ENCODE measurements at places on chromosomes 3 and 15.

- no peak for DNase-seq
Observed at GRCh38 chr15:66027268-66027805, 158.0 kb downstream of the RAB11A start.

DNA sequence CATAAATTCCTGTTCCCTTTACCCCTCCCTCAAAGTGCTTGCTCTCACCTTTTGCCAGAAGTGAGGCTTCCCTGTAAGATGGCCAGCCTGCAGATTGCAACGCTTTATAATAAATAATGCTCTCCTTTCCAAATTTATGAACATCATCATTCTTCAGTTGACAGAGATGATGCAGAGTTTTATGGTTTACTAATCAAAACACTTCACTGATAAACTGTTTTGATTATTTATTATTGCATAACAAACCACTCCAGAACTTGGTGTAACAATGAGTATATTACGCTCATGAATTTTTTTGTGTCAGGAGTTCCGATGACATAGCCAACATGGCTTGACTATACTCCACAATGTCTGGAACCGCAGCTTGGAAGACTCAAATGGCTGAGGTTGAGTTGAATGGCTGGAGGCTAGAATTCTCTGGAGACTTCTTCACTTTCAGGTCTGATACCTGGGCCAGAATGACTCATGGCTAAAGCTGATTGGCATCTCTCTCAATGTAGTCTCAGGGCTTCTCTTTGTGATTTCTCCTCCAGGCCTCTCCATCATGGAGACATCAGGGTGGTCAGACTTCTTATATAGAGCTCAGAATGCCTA is 27.3 kb upstream of the TGFBR2 start:
- no peak for DNase-seq

- DNase-seq, result no peak
Observed at GRCh38 chr3:66486202-66486601, 14.6 kb downstream of the LRIG1 start.

GRCh38 chr3:126450744-126451143 is 24.9 kb downstream of the ZXDC start:
- DNase-seq, result no peak

DNA sequence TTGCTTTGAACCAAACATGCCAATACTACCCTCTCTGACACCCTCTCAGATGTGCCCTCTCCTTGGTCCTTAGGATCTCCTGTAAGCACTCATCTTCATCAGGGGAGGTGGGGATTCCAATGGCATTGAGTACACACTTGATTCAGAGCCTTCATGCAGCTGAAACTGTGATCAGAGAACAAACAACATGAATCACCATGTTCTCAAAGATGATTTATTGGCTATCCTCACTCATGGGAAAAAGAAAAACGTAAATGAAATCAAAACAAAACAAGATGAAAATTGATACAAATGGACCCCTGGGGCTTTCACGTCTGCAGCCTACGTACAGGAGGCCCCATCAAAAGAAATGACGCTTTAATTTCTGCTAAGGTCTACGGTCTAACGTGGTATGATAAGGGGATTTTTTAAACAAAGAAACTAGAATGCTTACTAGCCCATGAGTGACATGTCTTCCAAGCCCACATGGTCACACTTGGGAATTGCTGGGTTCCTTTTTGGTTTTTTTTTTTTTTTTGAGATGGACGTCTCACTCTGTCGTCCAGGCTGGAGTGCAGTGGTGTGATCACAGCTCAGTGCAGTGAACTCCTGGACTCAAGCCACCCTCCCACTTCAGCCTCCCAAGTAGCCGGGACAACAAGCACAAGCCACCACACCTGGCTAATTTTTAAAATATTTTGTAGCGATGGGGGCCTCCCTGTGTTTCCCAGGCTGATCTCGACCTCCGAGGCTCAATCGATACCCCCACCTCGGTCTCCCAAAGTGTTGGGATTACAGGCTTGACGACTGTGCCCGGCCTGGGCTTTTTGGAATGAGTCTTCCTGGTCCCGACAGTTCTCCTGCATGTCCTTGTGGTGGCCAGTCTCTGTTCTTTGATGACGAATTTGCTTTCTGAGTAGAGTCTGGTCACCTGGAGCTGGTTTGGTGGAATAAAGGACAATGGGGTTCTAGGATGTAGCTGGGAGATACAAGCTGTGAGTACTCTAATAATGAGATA is 202.6 kb downstream of the XXYLT1 start:
- no peak for DNase-seq

DNA sequence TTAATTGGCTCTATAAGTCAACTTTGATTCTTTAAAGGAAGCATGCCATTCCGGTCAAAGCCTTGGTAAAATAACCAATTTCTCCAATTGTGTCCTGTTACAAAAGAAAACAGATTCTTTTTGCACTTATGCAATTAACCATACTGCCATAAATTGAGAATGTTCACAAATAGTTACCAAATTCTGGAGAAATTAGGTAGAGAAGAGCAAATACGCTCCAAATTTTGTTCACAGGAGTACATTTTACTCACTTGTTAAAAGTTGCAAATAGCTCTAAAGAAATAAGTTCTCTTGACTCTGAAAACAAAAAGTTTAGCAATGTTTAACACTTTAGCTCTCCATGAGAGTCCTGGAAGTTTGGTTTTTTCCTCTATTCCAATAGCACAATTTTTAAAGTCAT is 11.1 kb downstream of the MAGEF1 start:
- DNase-seq, result no peak

- DNase-seq, result no peak
Observed at GRCh38 chr3:30690199-30690598, 83.8 kb downstream of the TGFBR2 start.

GRCh38 chr3:80439490-80439889 is 671.7 kb upstream of the ROBO1 start:
- no peak for DNase-seq

DNA sequence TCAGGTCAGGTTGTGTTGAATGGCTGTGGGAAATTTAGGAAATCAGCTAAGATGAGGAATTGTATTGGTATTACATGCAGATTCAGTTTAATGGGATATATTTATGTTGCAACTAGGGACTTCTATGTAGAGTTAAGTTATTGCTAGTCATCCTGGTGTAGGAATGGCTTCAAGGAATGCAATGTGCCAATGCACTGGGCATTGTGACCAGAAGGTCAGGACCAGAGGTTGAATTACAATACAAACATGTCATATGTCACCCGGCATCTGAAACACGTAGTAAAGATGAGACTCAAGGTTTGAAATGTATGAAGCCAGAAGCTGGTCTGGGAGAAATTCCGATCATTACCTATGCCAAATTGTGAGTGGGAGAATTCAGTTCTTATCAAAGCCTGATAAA is 11.7 kb upstream of the GAP43 start:
- DNase-seq, result no peak

DNA sequence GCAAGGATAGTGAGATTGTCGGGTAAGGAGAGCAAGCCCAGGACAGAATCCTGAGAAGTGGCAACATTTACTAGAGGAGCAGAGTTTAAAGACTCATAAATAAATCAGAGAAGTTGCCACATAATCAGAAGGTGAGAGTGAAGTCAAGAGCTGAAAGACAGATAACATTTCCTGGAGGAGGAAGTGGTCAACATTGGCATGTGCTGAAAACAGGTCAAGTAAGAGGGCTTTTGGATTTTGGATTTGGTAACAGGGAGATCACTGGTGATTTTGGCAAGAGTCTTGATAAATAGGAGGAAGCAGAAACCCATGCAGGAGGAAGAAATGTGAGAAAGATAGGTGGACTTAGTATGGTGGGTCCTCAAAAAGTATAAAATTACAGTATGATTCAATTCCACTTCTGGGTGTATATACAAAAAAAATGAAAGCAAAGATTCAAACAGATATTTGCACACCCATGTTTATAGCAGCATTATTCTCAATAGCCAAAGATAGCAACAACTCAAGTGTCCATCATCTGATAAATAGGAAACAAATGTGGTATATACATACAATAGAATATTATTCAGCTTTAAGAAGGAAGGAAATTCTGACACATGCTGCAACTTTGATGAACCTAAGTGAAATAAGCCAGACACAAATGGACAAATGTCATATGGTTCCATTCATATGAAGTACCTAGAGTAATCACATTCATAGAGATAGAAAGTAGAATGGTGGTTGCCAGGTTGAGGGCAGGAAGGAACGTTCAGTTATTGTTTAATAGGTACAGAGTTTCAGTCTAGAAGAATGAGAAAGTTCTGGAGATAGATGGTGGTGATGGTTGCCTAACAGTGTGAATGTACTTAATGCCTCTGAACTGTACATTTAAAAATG is 27.3 kb upstream of the MBNL1 start:
- no peak for DNase-seq

DNA sequence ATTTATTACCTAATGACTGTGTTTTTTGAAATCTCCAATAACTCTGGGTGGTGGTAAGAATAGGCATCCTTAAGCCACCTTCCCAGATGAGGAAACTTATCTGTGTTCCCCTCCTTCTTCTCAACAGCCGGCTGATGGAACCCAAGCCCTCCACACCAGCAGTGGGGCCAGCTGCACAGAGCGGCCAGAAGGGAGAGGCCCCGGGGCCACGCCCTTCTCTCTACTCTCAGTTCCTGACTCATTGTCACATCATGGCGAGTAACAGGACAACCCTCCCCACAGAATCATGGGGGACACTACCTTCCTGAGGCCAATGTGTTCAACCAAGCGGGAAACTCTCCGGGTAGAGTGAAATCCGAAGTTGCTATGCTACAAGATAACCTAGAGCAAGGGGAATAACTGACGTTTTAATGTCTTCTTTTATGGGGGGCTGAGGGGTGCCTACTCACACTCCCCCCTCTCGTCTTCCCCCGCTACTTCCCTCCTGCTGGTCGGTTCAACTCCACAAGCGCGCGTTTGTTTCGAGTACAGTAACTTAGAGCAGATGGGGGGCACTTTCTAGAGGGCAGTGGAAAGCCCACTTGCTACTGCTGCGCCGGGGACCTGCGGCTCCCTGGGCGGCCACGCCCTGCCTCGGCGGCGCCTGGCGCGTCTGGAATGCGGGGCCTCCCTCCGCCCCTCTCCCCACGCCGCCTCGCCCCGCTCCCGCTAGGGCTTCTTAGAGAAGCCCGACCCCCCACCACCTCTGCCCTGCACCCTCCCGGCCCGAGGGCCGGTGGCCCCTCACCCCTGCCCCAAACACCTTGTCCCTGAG is 621 bp downstream of the ANXA2 start:
- DNase-seq, result peak; percentile 25

DNA sequence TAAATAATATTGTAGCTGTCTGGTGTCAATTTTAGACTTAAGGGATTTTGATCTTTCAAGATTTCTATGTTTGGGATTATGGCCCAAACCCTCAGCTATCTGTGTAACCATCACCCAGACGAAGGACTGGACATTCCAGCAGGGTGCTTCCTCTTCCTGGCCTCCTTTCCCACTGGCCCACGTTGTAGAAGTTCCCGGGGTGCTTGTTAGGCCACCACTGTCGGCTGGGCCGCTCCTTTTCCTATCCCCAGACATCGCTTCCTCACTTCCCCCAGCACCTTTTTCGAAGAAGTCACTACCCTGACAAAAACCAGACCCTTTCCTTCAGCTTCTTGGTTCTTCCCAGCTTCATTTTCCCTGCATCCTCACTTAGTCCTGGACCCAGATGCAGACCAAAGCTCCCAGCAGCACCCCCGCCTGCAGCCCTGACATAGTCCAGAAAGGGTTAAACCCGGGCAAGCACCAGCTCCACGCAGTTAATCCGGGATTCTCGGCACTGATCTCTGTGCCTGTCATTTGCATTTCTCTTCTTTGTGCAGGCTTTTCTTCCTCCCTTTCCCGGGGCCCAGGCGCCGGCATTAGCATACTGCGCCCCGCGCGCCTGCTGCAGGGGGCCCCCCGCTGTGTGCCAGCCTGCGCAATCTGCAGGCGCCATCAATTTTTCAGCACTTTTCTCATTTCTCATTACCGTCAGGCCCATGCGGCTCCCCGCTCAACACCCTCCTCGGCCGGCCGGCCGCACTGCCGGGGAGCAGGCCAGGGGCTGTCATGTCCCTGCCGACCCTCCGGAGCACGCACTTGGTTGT is 90.6 kb downstream of the ZNF621 start:
- DNase-seq, result no peak

DNA sequence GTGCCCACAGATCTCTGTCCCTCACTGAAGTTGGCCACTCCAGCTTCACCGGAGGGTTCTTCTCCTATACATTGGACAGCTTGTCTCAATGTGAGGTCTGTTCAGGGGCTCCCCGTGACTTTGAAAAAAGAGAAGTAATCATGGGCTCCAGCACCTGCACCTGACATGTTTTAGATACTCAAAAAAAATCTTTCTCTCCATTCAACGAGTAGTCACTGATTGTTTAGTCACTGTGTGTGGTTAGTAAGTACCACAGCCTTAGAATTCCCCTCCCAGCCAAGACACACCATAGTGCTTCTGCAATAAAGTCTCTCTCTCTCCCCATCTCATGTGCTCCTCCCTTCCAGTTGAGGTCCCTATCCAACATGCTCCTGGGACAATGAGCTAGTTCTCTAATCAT is 18.6 kb downstream of the CCR9 start:
- no peak for DNase-seq

DNA sequence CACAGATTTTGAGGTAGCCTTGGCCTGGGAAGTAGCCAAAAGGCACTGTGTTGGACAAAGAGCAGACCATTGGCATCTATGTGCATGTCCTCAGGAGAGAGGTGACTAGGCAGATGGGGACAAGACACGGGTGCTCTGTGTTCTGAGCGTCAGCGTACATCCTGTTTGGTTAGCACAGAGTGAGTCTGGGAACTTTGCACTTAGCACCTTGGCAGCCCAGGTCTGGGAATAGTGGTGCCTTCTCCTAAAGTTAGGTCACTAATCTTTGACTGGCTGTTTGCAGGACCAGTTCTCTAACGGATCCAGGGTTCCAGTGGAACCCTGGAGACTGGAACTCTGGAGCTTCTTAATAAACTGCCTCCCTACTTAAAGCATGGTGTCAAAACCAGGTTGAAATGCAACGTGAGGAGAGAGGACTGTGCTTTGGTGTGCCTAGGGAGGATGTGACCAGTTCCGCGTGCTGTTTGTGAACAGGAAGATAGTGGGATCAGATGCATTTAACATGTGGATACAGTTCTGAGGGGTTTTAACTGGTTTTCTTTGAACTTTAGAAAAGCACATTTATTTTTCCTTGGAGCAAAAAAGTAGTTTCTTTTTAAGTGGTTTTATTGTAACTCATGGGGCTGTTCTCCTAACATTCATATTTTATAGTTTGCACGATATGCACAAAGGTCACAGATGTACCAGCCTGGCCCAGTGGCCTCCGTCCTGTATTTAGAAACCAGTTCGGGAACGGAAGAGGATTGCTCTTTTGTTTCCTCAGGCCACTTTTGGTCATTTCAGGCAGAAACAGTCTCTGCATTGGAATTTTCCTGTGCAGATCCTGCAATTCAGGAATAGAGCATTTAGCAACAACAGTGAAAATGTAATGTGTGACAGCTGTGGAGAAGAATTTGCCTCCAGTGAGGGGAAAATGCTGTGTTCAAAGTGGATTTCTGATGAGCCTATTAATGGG is 48.8 kb downstream of the ABHD2 start:
- no peak for DNase-seq

- no peak for DNase-seq
Observed at GRCh38 chr3:156443079-156443478, 111.8 kb downstream of the SSR3 start.

Data from stimulated activated CD4-positive, alpha-beta T cell treated with anti-CD3 and anti-CD28 coated beads, Interleukin-1b, Interleukin-23, amount 100 ng/mL, for 4 hours (primary cell).